ENCODE measurements at places on chromosomes 2 and 18. TPM values are rescaled to one million over a fixed set of nuclear protein-coding genes. Genes with fewer than 3 reads are reported as not detected.

Gene GAREM1
- 11.5 TPM for total RNA-seq

Gene DES
- total RNA-seq = 59.4 TPM

Gene PROC
- not detected for total RNA-seq

Gene RND3
- total RNA-seq = 32.6 TPM

Gene RNF125
- total RNA-seq = 6.5 TPM

Gene FHOD3
- 1.9 TPM for total RNA-seq

Gene MYO5B
- total RNA-seq = 31.6 TPM

Gene M1AP
- total RNA-seq = 1.4 TPM

Gene ERICH2
- 5.6 TPM for total RNA-seq

Gene KANSL3
- 50.1 TPM for total RNA-seq

Gene LRPPRC
- 56.1 TPM for total RNA-seq

Gene LONRF2
- 4.2 TPM for total RNA-seq

Gene NAT8
- total RNA-seq = not detected

Gene UBE2E3
- 33.8 TPM for total RNA-seq

Gene MBOAT2
- total RNA-seq = 31.4 TPM

Gene MC2R
- total RNA-seq = not detected

- no peak for DNase-seq
Measured at GRCh38 chr2:64807417-64807816, 153.7 kb upstream of the SERTAD2 start.

DNA sequence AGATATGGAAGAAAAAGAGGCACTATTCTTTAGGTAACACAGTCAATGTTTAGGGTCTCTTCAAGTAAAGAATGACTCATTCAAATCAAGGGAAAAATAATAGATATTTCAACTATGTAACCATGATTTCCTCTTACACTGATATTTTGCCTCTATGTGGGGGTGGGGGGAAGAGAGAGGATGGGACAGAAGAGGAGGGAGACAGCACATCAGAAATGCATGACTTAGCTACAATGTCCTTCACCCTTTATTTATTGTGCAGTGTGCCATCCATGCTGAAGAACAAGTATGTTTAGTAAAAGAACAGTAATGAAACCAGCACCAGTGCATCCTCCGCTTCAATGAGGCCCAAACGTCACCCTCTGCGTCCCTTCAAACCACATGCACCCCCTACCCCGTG lies 204.8 kb downstream of the HDAC4 start:
- DNase-seq = peak; percentile 25

DNA sequence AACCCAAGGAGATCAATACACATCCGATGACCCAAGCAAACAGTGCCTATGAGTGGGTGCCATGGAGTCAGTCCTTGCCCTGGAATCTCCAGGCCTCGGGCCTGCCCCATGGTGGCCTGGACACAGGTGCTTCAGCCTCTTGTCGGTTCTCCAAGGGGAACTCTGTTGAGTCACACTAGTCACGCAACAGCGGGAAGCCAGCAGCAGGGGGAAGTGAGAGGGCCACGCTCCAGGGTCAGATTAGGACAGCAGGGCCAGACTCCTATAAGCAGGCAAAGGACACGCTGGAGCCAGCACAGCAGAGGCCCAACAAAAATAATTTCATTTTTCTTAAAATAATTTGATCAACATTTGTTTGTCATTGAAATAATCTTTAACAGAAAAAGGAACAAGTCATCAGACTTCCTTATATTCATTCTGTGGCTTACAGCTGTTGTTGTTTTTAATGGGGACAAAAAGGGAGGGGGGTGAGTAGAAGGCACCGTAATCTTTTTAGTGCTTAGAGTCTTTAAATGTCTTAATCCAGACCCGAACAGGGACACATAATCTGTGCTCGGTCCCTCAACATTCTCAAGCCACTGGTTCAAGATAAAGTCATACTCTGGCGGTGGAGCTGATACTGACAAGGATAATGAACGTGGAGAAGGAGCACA lies 16.4 kb upstream of the ARMC9 start:
- peak; percentile 82 for DNase-seq

GRCh38 chr2:225090746-225091145 lies 48.5 kb upstream of the DOCK10 start:
- no peak for DNase-seq

DNA sequence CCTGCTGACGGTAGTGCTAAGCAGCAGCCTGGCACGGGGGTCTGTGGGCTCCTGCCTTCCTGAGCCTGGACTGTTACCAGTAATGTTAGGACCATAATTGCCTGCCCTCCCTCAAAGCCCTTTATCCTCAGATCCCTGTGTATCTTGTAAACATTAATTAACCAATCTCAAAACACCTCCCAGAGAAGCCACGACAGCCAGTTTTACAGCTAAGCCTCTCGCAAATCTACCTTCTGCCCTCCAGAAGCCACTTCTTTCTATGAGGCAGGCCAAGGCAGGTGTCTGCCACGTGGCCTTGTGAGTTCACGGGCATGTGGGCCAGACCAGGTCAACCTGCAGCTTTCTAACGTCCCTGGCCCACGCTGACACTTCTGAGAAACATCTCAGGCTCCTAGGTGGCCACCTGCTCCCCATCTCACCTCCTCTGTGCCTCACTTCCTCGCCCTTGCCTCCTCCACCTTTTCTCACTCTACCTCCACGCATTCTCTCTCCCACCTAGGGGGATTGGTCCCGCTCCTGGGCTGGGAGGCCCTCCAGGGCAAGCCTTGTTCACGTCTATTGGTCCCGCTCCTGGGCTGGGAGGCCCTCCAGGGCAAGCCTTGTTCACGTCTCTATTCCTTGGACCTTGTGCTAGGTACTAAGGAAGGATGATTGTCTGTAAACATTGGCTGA lies 64.3 kb downstream of the EDAR start:
- no peak for DNase-seq

GRCh38 chr2:163735685-163736432 lies at the start of gene FIGN:
FIGN (minus strand) TSS chr2:163736008; CDS start chr2:163734927, 1,081 bp downstream.
- peak; percentile 86 for DNase-seq

DNA sequence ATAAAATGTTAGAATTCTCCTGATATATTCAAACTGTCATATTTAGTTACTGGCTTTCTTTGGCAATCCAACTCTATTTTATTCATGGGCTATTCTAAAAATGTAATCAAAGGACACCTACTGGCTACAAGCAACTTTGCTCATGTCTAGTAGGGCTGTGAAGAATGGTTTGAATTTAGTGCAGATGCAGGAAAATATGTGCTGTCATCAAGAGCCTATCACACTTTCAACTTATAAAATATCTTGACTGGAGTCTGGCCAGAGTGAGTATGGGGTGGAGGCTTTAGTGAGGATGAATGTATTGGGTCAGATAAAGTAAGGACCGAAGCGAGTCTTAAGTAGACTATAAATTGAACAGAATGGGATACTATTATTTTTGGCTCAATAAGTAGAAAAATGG lies 343.4 kb upstream of the SPRED2 start:
- DNase-seq = no peak

DNA sequence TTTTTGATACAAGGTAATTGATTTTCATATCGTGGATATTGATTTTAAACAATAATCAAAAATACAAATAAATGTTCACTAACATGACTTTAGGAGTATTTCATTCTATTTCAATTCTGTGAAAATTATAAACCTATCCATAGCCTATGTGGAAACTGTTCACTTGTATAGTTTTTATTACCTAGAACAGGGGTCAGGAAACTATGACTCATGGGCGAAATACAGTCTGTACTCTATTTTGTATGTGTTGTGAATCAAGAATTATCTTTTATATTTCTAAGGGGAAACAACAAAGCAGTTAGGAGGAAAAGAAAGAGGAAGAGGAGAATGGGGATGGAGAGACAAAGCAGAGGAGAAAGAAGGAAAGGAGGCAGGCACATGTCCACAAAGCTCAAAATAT lies 181.7 kb upstream of the VRK2 start:
- DNase-seq = no peak

GRCh38 chr18:48951448-48952286 lies 902 bp upstream of the SMAD7 start:
- DNase-seq = peak; percentile 95

DNA sequence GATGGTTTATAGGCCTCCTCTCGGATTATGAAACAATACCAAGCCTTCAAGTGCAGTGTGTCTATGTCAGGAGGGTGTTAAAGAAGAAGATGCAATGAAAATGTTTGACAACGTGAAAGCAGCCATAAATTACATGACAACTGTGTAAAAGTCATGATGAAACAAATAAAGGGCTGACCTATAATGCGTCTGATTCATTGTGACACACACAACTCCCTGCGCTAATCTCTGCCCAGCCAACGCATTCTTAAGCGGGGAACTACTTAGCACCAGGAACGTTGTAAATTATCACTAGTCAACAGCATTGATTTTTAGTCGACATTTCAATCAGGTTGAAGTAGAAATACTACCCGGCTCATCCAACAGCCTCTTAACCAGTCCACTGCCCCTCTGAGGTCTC lies 26.8 kb downstream of the BCL11A start:
- no peak for DNase-seq

GRCh38 chr2:217918308-217919024 lies 84.3 kb downstream of the TNS1 start:
- no peak for DNase-seq

GRCh38 chr2:178811901-178812300 lies 4.7 kb upstream of the TTN start:
- no peak for DNase-seq

DNA sequence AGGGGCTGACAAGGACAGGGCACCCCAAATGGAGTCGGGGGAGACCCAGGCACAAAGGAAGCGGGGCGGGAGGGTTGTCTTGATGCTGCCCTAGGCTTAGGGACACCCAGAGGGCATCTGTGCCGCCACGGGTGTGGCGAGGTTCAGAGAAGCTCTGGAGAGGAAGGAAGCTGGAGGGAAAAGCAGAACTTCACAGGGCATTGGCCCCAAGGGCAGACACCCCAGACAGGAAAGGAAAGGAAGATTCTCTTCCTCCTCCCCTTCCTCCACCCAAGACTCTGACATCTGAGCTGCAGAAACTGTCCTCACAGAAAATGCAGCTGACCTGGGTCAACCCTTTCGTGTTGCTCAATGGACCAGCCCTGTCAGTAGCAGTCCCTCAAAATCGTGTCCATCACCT lies 25.6 kb downstream of the DNMT3A start:
- peak; percentile 78 for DNase-seq

DNA sequence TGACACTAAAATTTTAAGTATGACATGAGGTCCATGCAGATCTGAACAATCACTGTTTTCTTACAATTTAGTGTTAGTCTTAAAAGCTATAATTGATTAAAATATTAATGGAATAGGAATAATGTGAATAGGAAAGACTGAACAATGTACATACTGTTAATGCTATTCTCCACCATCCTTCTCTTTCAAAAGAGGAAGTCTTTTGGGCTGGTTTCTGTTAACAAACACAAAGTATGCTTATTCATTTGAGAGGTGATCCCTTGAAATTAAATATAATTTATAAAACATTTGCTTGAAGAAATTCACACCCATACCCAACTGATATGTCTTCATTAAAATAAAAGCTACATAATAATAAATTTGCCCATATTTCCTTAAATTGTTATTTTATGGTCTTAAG lies 2.3 kb downstream of the STPG4 start:
- no peak for DNase-seq

DNA sequence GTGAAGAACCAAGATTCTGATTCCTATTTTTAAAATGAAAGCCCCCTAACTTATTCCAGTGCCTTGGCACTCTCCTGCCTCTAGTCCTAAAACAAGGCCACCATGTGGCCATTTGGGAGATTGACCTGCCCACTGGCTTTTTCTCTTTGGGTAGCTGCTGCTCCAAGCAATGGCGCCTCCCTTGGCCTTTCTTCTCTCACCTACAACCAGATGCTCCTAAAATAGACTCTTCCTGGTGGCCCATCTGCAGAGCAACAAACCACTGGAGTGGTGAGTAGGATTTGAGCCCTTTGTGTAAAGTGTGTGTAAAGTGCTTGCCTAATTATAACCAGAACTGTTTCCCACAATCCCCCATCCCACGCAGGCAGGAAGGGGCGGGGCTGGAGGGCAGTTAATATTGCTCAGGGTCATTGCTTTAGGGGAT lies 114.2 kb downstream of the FHOD3 start:
- no peak for DNase-seq

GRCh38 chr18:67919316-67919715 lies 402.8 kb upstream of the DSEL start:
- no peak for DNase-seq

- DNase-seq = no peak
Measured at GRCh38 chr2:236485519-236485918, 84.1 kb upstream of the ACKR3 start.

- DNase-seq = no peak
Measured at GRCh38 chr2:180819106-180819505, 161.3 kb upstream of the UBE2E3 start.

GRCh38 chr2:232528746-232529460 lies 2.9 kb downstream of the CHRND start:
- peak; percentile 41 for DNase-seq

GRCh38 chr2:10752236-10752635 lies 30.8 kb downstream of the ATP6V1C2 start:
- no peak for DNase-seq

DNA sequence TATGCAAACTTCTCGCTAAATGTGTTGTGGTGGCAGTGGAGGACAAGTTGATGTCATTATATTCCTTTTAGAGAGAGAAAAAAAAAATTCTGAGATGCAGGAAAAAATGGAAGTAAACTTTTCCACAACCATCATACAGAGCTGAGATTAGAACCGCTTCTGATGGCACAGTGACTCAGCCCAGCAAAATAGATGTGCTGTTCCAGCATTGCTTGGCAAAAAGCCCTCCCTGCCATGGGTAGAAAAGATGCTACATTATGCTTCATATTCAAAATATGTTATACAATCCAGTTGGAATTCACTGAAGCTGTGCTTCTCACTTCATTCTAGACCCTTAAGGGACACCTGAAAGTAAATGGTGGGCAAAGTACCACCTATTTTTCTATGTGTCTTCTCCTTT lies 1047.6 kb upstream of the FANCL start:
- no peak for DNase-seq

- no peak for DNase-seq
Measured at GRCh38 chr2:147439986-147440385, 404.8 kb upstream of the ACVR2A start.

GRCh38 chr18:40708726-40709125 lies 1246.3 kb upstream of the PIK3C3 start:
- no peak for DNase-seq

Measured in upper lobe of right lung (tissue), 1 donor.